ENCODE measurements at places on chromosomes 5 and 9.

GRCh38 chr5:65426656-65427055, 55.1 kb downstream of the ADAMTS6 start:
- no peak for DNase-seq

DNA sequence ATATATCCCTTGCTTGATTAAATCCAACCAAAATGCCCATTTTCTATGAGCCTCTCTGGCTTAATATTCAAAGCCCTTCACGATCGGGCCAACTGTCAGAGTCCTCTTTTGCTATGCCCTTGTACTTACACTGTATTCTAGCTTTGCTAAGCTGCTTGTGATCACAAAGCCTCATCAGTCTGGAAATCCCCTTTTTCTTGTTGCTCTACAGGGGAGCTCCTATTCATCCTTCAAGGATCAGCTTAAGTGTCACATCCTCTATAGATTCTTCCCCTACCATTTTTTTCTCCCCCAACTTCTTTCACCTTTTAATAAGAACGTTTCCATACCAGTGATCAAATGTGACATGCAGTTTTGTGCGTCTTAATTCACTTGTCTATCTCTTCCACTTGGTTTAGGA, 450.4 kb upstream of the CHD1 start:
- no peak for DNase-seq

DNA sequence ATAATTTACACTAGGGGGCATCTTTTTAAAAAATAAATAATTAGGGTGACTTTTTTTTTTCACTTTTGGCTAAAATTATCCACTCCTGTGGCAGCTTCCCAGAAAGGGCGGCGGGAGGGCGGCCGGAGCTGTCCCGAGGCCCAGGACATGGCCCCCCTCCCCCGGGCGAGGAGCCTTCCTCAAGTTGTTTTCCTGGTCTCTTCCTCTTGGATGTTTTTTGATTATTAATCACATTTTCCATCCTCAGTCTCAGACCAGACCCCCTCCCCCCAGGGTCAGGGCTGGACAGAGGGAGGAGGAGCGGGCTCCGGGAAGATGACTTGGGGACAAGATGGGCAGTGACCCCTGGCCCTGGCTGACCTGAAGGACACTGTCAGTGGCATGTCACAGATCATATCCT, 4.7 kb upstream of the CNTFR start:
- DNase-seq, result no peak

DNA sequence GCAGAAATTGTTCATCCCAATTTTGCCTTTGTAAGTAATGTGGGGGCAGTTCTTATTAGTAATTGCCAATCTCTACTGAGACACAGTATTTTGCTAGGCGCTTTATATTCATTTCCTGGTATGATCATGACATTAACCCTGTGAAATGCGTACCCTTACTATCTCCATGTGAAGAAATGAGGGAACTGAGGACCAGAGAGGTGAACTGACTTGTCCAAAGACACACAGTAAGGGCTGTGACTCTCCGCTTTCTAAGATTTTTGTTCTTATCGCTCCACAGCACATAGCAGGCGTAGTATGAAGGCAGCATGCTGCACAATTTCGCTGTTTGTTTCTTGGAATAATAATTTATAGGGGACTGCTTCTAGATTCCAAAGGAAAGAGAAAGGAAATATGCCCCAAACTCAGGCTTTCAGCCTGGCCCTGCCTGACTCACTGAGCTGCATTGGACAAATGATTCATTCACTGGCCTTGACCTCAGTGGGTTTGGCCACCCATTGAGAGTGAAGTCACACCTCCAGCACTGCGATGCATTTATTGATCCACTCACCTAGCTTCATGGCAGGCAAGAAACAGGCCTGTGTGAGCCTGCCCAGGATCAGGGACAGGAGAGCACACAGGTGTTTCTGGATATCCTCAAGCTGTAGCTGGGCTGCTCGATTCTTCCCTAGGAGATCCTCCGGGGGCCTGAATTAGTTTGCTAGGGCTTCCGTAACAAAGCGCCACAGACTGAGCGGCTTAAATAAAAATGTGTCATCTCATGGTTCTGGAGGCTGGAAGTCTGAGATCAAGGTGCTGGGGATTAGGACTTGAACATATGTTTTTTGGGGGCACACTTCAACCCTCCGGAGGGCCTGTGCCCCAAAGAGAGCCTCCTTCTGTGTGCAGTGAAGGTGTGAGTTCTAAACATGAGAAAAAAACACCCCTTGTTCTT, 7.2 kb upstream of the DUSP1 start:
- no peak for DNase-seq

DNA sequence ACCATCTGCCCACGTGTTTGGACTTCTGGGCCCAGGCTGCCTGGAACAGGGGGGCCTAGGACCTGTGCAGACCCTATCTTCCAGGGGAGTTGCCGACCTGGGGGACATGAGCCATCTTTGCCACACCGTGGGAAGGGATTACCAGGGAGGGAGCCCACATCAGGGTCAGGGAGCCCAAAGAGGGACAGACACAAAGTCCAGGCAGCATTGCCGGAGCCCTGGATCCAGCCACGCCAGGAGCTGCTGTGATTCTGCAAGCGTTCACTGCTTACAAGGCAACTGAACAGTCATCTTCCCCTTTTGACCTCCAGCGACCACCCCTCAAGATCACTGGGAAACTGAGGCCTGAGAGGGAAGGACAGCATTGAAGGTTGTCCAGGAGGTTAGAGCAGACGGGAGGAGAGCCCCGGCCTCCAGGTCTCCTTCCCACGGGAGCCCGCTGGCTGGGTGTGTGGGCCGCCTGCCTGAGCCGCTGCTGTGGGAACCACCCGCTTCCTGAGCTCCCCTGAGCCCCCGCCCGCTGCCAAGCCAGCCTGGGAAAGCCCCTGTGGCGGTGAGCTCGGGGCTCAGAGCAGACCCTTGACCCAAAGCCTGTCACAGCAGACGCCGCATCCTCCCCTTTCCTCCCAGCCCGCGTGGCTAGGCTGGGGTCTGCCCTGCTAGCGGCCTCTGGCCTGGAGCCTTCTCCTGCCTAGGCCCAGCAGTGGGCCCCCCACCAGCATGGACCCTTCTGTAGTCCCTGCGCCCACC, 17.1 kb upstream of the NOTCH1 start:
- no peak for DNase-seq

- no peak for DNase-seq
Measured at GRCh38 chr5:122921826-122922225, 76.4 kb downstream of the SNX24 start.

GRCh38 chr5:6473284-6473683, 24.6 kb downstream of the UBE2QL1 start:
- no peak for DNase-seq

GRCh38 chr5:135012033-135012588, 21.9 kb downstream of the PITX1 start:
- no peak for DNase-seq

- no peak for DNase-seq
Measured at GRCh38 chr5:93346301-93346700, 234.7 kb downstream of the NR2F1-AS1 start.

GRCh38 chr5:66255714-66256113, 111.6 kb downstream of the SREK1 start:
- no peak for DNase-seq

- DNase-seq, result no peak
Measured at GRCh38 chr5:127770272-127770671, 67.1 kb downstream of the CCDC192 start.

GRCh38 chr9:20962536-20963225, 68.8 kb downstream of the HACD4 start:
- no peak for DNase-seq

DNA sequence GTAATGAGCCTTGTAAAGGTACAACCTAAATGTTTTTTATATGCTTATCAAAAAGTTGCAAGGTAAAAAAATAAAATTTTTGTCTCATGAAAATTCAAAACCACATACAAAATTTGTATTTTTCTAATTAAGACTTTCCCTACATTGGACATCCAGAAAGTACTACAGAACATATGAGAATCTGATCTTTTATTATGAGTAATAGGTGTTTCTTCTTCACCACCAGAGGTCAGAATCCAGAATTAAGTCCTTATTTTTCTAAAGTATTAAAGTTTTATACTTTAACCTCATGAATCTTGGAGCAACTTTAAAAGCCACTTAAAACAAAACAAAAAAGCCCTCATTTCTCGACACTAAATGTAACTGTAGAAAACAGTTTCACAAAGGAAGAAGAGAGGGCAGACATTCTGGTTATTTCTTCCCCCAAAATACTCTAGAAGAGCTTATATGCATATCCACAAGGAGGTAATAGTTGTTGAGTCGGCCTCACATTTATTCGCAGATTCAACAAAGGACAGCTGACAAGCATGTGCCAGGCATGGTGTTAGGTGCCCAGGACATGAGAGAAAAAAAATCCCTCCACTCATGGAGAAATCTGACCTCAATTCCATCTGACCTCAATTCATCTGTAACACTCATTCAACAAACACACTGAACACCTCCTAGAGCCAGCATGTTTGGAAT, 69.3 kb downstream of the MLLT3 start:
- no peak for DNase-seq

DNA sequence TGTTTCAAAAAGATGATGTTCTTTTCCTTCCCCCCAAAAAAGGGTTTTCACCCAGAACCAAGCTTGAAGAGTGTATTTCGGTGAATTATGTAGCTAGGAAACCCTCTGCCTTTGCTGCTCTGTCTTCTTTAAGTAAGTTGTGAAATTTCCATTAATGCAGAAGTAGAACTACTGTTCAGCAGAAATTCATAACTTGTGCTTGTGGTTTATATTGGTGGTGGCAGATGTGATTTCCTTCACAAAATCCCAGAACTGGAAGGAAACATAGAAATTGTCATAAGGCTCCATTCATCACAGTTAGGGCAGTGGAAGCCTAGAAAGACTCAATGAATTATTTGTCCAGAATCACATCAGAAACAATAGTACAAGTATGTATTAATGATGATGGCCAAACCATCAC, 42.1 kb upstream of the DAB2 start:
- DNase-seq, result no peak

GRCh38 chr5:32506201-32506661, 61.7 kb upstream of the ZFR start:
- DNase-seq, result no peak

GRCh38 chr9:83030391-83031107, 32.4 kb downstream of the RASEF start:
- no peak for DNase-seq

DNA sequence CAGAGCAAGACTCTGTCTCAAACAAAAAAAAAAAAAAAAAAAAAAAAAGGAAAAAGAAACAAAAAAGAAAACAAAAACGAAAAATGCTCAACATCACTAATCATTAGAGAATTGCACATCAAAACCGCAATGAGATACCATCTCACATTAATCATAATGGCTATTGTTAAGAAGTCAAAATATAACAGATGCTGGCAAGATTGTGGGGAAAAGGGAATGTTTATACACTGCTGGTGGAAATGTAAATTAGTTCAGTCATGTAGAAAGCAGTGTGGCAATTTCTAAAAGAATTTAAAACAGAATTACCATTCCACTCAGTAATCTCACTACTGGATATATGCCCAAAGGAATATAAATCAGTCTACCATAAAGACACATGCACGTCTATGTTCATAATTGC, 50.4 kb upstream of the PRR16 start:
- DNase-seq, result no peak

DNA sequence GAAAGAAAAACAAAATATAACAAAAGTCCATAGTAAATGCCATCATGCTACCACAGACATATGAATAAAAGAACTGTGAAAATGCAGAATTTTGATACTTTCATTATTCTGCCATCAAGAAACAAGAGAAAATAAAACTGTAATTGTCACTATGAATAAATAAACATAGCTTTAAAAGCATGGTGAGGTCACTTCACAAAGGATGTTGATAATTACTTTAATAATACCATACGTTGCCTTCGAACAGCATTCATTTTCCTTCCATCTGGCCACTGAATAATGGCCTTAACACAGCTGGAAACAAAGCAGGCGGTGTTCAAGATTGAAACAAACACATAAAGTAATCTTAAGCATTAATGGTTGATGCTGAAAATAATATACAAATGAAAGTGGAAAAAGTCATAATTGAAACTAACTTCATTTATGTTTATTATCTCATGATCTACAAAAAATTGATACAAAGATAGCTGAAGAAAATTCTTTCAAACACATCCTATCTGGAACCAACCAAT, 102.0 kb downstream of the AGTPBP1 start:
- DNase-seq, result no peak

DNA sequence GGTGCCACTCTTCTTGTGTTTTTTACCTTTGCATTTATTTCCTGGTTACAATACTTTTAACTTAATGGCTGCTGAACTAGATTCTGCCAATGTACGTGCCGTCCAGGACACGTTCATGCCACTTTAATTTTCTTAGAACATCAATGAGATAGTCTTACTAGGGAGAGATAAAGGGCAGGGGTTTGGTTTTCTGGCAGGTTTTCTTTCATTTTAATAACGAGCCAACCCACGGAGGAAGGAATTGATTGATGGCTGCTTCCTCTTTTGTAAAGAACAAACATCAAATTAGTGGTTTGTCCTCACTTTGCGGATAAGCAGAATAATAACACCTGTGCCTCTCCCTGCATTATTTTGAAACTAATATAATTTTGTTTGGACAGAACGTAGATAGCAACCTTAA, 135.7 kb downstream of the DOCK8 start:
- DNase-seq, result no peak

DNA sequence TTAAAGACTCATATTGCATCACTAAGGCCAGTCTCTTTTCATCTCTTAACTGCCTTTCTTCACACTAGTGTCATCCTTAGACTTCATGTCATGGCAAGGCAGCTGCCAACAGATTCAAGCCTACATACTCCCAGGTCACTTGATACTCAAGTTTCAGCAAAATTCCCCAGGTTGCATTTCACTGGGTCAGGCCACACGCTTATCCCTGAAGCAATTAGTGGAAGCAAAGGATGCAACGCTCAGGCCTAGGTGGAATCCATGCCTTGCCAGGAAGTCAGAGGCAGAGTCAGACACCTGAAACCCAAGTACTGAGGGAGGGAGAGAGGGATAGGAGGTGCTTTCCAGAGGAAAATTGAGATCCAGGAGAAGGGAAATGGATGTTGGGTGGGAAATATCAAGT, 28.9 kb downstream of the YIPF5 start:
- no peak for DNase-seq

DNA sequence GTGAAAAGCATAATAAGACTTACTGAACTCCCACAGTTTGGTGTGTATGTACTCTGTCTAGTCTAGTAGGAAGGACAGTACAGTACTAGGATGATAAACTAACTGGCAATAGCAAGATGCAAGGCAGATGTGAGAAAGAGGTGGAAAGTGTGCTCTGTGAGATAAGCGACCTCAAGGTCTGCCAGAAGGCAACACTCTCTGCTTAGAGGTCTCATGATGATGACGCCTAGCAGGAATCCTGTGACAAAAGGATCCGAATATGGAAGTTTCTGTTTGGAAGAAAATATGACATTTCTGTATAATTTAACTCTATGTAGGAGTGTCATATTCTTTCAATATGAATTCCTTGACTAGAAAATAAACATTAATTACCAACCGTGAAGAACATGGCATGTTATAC, 112.2 kb downstream of the PLPPR1 start:
- no peak for DNase-seq

Data from stimulated activated CD8-positive, alpha-beta memory T cell treated with anti-CD3 and anti-CD28 coated beads, Interleukin-7, amount 100 ng/mL, for 1 hour (primary cell).